ENCODE measurements at places on chromosomes 1 and 21. TPM values are rescaled to one million over a fixed set of nuclear protein-coding genes. Genes with fewer than 3 reads are reported as not detected.

The LCE6A gene
- not detected for total RNA-seq

The KCNH1 gene
- 0.33 TPM for total RNA-seq

The WNT2B gene
- total RNA-seq = 2.7 TPM

The SZT2 gene
- 45.8 TPM for total RNA-seq

The MAP3K7CL gene
- total RNA-seq = not detected

The RGS7 gene
- total RNA-seq = 2.5 TPM

The PLA2G2C gene
- not detected for total RNA-seq

The LPAR3 gene
- total RNA-seq = 6.4 TPM

The LENEP gene
- 0.52 TPM for total RNA-seq

The MEF2D gene
- 26.1 TPM for total RNA-seq

The CYP4A11 gene
- not detected for total RNA-seq

The SLAMF1 gene
- not detected for total RNA-seq

The SPAG17 gene
- total RNA-seq = 5.6 TPM

The TCHH gene
- 0.07 TPM for total RNA-seq

The SERTAD4 gene
- 4.6 TPM for total RNA-seq

The CFHR4 gene
- not detected for total RNA-seq

The SPATA17 gene
- 7.2 TPM for total RNA-seq

The PADI2 gene
- total RNA-seq = 5.6 TPM

The TMPRSS15 gene
- 4.1 TPM for total RNA-seq

The NTMT2 gene
- not detected for total RNA-seq

The HMGN2 gene
- 358 TPM for total RNA-seq

The RGS1 gene
- 1.1 TPM for total RNA-seq

The MACO1 gene
- 20.8 TPM for total RNA-seq

The KCNN3 gene
- total RNA-seq = 0.45 TPM

The TTC13 gene
- total RNA-seq = 14.6 TPM

The THEMIS2 gene
- total RNA-seq = 3.1 TPM

The ZNF695 gene
- total RNA-seq = 7.4 TPM

The NENF gene
- 53.7 TPM for total RNA-seq

The LCE3E gene
- not detected for total RNA-seq

The ATXN7L2 gene
- 12.0 TPM for total RNA-seq

The DTL gene
- 11.9 TPM for total RNA-seq

The GRHL3 gene
- 194 TPM for total RNA-seq

The DFFB gene
- total RNA-seq = 10.6 TPM

The ATP1A4 gene
- 0.27 TPM for total RNA-seq

The RAB42 gene
- total RNA-seq = 2.7 TPM

The TRIM67 gene
- total RNA-seq = 0.65 TPM

The SAMSN1 gene
- 6.0 TPM for total RNA-seq

The CD52 gene
- 0.75 TPM for total RNA-seq

The TNFRSF8 gene
- 0.14 TPM for total RNA-seq

The NID1 gene
- total RNA-seq = 12.4 TPM

The KRTAP19-1 gene
- total RNA-seq = 1.0 TPM

The CHRM3 gene
- total RNA-seq = 2.4 TPM

The CFHR1 gene
- not detected for total RNA-seq

The CACNA1E gene
- total RNA-seq = 1.7 TPM

The RXRG gene
- 0.98 TPM for total RNA-seq

The SH2D1B gene
- not detected for total RNA-seq

The RGL1 gene
- total RNA-seq = 17.0 TPM

The C1orf141 gene
- not detected for total RNA-seq

The FCRL5 gene
- not detected for total RNA-seq

The CHI3L2 gene
- 3.4 TPM for total RNA-seq

The ACOT7 gene
- total RNA-seq = 40.0 TPM

The MEAF6 gene
- 79.9 TPM for total RNA-seq

All from type B pancreatic cell (in vitro differentiated cells).